ENCODE measurements at places on chromosomes 5 and 9.

DNA sequence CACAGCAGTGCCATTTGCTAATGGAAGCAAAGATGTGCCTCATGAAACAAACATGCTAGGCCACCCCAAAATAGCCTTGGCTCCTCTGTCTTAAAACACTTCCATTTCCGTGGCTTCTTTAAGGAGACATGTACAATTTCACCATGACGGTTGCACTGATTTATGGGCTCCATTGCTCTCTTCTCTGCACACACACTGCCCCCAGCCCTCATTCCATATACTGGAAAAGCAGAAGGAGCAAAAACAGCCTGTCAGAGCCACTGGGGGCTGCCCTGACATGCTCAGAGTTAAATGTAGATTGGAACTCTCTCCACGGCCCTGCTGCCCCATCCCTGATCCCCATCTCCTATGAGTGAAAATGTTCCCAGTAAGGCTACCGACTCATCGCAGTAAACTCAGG lies 114.8 kb downstream of the ROR2 start:
- no peak for DNase-seq

- DNase-seq = no peak
Measured at GRCh38 chr9:68720656-68721313, 15.7 kb downstream of the PIP5K1B start.

GRCh38 chr9:103203172-103203571 lies 208.0 kb downstream of the CYLC2 start:
- DNase-seq = no peak

GRCh38 chr5:84125216-84125615 lies 259.5 kb downstream of the EDIL3 start:
- no peak for DNase-seq

Measured in non-pigmented ciliary epithelial cell (primary cell).